ENCODE measurements at places on chromosomes 7 and 10.

- no peak for DNase-seq
Observed at GRCh38 chr10:8444630-8445029, 390.1 kb downstream of the GATA3 start.

- DNase-seq, result no peak
Observed at GRCh38 chr7:134186801-134187200, 59.7 kb downstream of the LRGUK start.

- no peak for DNase-seq
Observed at GRCh38 chr7:1141651-1142050, 18.3 kb downstream of the ZFAND2A start.

DNA sequence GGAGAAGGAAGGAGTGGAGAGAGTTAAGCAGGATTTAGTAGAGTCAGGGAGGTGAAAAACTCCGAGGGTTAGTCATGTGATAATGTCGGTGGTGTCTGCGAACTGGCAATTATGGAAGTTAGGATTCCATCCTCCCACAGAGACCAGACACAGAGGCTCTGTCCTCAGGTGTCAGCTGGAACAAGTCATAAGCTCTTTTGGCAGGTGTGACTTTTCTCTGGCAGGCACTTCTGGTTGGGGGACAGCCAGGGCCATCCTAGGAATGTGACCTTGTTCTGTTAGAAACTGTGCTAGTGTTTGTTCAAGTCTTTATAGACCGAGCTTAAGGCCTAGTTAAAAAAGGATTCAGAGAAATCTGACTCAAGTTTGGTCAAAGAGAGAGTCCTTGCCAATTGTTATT lies 371.0 kb downstream of the DPP6 start:
- no peak for DNase-seq

- no peak for DNase-seq
Observed at GRCh38 chr10:34400075-34400474, 415.0 kb downstream of the PARD3 start.

DNA sequence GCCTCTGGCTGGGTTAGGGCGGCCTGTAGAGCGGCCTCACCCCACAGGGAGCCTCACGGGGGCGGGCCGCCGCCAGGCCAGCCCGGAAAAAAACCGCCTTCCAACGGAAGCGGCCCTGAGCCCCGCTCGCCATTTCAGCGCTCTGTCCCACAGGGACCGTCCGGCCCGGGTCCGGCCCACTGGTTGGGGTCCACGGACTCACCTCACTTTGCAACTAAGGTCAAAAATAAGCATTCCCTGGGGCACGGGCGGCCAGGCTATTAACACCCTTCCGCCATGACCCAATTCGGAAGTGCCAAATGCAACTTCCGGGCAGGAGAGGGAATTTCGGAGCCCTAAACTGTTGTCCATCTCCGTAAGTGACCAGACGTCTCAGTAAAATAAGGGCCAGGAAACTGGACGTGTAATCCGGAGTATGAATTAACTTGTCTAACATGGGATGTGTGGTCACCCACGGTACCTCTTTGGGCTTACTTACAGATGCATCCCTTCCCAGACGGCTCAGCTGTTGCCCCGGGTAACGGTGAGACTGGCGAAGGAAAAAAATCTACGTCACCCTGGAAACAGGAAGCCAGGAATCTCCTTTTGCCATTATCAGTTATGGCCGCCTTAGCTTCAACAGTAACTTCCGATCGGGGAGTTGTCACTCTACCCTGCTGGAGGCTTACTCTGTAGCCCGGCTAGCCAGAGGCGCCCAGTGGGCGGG lies at the start of gene BBIP1:
Gene BBIP1, minus strand, starts transcription at position 538 of the 706 bp plus-strand sequence. CDS start 1,023 bp downstream, outside the sequence.
- peak; percentile 100 for DNase-seq

- DNase-seq, result no peak
Observed at GRCh38 chr7:103297837-103298179, 573 bp downstream of the PMPCB start.

DNA sequence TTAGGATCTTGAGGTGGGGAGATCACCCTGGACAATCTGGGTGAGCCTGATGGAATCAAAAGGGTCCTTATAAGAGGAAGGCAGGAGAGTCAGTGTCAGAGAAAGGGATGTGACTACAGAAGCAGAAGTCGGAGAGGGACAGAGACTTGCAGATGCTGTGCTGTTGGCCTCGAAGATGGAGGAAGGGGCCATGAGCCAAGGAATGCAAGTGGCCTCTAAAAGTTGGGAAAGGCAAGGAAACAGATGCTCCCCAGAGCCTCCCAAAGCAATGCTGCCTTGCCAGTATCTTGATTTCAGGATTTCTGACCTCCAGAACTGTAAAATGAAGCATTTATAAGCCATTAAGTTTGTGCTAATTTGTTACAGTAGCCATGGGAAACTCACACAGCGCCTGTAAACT lies 165.2 kb downstream of the FANK1 start:
- no peak for DNase-seq

DNA sequence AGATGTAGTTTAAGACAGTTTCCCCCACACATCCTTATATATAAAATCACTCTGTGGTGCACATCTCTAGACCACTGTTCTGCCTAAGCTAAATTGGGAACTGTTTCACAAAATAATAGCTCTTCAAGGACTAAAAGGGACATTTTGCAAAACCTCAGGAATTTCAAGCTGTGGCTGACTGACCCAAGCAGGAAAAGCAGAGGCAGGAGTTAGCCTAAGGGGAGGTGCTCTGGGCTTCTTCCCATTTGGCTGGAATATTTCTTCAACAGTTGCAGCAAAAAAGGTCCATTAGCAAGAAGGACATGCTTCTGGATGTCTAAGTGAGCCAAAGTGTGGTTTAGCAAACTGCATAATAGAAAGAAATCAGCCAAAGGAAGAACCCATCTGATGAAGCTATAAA lies 551.2 kb upstream of the ANKRD30A start:
- DNase-seq, result no peak

DNA sequence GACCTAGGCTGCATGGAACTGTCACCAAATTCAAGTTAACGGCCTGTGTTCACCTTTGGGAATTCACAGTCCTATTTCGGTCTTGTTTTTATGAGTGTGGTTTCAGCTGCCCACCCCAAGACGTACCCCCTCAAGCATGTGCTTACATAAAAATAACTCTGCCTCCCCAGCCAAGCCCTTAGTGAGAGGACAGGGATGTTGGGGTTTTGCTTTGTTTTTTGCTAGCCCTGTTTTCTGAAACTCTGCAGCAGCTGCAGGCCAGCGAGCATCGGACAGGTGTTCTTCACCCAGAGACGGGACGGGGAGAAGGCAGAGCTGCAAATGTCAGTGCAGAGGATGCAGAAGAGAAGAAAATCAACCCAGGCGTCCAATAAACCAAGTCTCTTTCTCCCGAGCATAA lies 13.5 kb downstream of the CHST15 start:
- DNase-seq, result no peak

GRCh38 chr7:83835424-83835823 lies 186.5 kb upstream of the SEMA3E start:
- DNase-seq, result no peak

GRCh38 chr7:151722533-151722932 lies 154.4 kb downstream of the PRKAG2 start:
- DNase-seq, result no peak

GRCh38 chr10:86553639-86554038 lies 32.0 kb upstream of the WAPL start:
- DNase-seq, result no peak

DNA sequence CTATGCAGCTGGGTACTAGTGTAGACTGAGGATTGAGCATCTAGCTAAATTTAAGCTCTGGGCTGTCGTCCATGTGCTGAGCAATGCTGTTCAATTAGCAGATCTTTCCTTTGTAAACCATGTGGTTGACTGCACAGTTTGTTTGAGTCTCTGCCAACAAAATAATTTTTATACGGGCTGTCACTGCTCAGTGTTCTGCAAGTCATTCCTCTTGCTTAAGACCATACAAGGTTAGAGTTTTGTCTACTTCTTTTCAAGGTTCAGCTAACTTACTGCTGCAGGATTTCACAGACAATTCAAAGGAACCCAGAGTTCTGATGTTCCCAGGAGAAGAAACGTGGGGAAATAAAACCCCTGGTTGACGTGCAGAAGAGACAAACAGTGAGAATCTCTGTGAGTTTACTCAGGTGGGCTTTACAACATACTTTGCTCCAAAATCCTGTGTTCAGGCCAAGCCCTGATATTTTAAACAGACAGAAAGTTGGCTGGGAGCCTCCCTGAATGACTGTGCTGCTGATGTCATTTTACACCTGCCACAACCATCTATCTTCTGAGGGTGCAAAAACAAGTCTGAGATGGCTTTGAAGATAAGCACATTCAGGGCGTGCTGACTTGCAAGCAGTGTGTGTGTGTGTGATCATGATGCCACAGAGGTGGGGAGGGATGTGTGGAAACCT lies 177.1 kb upstream of the SVIL start:
- no peak for DNase-seq

- DNase-seq, result no peak
Observed at GRCh38 chr7:73642834-73643233, 18.5 kb upstream of the MLXIPL start.

- no peak for DNase-seq
Observed at GRCh38 chr10:59060852-59061251, 115.6 kb upstream of the PHYHIPL start.

GRCh38 chr10:118592675-118593330 lies 2.6 kb downstream of the PRLHR start:
- no peak for DNase-seq

- no peak for DNase-seq
Observed at GRCh38 chr10:21985541-21985940, 18.0 kb downstream of the DNAJC1 start.

DNA sequence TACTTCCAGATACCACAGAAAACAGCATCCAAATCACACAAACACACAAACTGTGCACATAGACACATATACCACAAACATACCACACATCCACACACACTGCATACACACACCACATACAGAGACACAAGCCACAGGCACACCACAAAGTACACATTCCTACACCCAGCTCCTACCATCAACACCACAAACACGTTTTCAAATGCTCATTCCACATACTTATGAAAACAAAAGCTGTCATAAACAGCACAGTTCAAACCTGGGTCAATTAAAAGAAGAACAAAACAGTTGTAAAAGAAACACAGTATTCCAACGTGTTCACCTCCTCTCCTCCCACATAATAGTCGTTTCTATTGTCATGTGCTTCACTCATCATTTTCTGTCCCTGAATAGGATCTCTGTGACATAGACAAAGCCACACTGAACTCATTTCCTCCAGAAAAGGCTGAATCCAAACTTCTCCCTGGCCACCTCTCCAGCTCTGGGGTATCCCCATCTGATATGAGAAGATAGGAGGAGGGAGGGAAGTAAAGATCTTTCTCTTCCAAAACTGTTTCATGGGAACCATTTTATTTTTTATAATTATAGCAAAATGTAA lies 89.2 kb downstream of the CXCL12 start:
- no peak for DNase-seq

DNA sequence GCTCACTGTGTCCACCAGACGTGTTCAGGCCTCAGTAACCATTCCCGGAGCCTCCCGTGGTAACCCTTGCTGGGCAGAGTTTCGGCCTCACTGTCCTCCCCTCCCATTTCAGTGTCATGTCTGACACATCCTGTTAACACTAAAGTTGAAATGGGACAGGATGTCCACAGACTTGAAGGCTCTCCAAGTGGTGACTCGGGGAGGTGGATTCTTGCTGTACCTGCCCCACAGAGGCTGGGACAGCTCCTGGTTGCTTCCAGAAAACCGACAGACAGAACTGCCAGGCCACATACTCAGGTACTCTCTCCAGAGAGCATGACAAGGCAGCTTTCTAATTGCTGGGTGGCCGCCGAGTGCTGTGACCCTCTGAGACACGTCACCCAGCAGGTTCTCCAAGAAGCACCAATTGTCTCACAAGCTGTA lies 17.9 kb upstream of the CYTH3 start:
- DNase-seq, result no peak

DNA sequence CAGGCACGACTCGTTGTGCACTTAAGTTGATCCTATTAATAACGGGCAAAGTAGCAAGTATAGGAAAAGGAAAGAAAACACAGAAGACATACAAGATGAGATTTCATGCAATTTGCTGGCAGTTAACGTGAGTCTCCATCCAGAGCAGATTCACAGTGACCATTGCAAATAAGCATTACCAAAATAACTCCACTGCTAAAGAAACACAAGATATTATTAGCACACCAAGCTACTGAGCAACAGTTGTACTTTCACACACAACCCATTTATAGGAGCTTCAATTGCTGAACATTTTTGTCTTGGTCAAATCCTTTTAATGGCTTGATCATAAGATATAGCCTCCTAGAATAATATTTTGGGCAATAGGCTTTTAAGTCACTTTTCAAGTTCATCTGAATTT lies 187.7 kb upstream of the HGF start:
- no peak for DNase-seq

DNA sequence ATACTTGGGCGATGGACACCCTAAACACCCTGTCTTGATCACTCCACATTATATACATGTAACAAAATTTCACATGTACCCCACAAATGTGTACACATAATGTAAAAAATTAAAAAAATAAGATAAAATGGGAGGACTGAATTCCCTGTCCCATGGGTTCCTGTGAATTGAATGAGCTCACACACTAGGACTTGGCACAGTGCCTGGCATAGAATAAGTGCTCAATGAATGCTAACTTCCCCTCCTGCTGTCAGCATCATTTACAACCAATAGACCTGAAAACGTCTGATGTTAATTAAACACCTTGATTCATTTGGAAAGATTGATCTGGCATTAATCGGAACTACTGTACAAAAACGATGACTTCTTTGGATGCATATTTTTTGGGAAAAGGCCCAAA lies 117.3 kb upstream of the ZNF438 start:
- no peak for DNase-seq

DNA sequence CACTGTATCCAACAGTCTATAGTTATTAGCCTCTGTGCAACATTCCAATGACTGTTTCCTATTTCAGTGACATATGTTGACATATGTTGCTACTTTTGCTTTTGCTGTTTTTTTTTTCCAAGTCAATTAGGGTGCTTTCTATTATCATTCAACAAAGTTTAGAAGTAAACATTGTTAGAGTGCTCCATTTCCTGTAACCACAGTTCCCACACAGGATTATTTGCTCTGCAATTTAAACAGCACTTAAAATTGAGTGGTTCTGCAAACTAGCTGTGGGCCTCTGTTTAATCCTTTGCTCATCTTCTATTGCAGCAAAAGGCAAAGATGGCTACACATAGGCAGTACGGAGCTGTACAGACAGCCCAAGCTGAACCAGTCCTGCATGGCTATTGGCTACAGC lies 46.5 kb upstream of the PTN start:
- no peak for DNase-seq

DNA sequence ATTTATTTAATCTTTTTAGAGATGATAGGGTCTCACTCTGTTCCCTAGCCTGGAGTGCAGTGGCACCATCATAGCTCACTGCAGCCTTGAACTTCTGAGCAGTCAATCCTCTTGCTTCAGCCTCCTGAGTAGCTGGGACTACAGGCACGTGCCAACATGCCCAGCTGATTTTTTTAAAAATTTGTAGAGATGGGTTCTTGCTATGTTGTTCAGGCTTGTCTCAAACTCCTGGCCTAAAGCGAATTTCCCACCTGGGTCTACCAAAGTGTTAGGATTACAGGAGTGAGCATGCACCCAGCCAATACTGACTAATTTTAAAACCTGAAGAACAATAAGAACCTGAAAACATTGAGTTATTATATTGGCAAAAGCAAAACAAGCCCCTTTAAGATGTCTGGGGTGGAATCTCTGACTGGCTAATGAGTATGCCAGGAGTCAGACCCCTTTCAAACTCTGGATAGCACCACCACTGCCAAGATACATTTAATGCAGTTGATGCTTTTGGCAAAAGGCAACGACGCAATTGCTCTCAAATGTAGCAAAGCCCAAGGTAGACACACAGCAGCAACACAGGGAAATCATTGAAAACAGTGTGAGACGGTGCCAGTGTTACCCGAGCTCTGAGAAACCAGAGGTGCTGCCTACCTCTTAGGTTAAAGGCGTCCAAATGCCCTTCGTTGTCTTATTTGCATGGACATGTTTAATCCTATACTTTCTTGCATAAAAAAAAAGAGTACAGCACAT lies 40.7 kb upstream of the TOMM7 start:
- DNase-seq, result no peak
